ENCODE measurements at places on chromosomes 12 and 14.

- DNase-seq = no peak
These were observed 192.4 kb upstream of the GZMB start for GRCh38 chr14:24826390-24826789.

GRCh38 chr14:67045440-67045839, 143.8 kb upstream of the GARIN2 start:
- DNase-seq = no peak

DNA sequence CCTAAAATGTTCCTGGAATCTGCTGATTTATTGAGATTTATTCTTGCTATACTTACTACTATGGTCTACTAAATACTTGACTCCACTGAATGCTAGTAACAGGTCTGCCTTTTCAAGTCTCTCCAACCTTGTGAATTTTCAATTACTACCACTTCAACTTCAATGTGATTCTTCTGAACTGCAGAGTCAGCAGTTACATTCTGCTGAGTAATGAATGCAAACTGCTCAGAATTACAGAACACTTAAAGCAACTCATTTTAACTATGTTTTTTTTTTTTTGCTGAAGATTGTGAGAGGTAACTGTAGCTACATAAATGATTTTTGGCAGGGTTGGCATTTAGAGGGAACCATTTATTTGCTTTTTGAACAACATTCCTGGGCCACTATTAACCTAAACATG, 41.8 kb downstream of the ARF6 start:
- DNase-seq = no peak

GRCh38 chr12:2443776-2444175, 351.0 kb upstream of the FKBP4 start:
- DNase-seq = no peak

DNA sequence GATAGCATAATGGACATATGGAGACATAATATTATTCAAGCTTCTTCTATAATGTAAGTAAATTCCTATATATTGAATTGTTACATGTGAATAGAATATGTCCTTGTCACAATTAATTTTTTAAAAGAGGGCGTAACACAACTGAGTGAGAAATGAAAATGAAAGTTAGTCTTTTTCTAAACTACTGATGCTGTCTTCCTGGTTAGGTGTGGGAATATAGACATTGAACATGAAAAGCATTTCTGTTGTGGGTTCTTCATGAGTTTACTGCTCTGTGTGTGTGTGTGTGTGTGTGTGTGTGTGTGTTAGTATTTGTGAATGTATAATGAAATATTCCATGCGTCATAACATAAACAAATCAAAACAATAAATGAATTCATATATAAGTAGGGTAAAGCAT, 40.5 kb upstream of the RTL1 start:
- DNase-seq = no peak

GRCh38 chr12:77995436-77996167, 164.9 kb downstream of the NAV3 start:
- DNase-seq = peak; percentile 83

DNA sequence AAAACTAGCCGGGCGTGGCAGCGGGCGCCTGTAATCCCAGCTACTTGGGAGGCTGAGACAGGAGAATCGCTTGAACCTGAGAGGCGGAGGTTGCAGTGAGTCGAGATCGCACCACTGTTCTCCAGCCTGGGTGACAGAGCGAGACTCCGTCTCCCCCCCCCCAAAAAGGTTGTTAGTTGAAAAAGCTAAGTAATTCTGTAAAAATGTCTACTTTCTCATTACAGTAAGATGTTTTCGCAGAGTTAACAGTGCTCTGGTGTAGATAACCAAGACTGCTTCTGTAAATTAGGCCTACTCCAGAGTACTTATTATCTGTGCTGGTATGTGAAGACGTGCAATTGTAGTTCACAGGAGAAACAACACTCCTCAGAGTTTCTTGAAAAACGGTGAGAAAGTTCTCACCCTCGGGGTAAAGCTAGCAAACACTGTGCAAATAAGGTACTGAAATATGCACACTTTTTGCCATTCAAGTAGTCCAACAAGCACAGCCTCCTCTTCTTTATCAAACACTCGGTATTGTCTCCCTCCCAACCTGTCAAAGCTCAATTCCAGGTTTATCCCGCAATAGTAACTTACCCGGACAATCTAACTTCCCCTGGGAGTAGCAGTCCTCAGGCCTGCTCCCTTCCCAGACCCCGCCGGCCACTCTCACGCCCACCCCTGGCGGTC, 974 bp downstream of the BTBD7 start:
- DNase-seq = no peak

DNA sequence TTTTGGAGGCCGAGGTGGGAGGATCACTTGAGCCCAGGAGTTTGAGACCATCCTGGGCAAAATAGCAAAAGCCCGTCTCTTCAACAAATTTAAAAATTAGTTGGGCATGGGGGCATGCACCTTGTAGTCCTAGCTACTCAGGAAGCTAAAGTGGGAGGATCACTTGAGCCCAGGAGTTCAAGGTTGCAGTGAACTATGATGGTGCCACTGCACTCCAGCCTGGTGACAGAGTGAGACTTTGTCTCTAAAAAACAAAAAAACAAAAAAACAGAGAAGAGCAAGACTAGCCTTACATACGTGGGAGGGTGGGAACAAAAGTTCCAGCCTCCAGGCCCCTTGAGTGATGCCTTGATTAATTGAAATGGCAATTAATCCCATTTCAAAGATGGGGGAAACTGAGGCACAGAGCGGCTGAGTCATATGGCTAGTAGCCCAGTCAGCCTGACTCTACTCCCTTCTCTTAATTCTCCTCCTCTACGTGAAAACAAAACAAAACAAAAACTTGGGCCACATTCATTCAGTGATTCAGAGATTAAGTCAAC, 3.3 kb upstream of the FAM222A start:
- DNase-seq = no peak

DNA sequence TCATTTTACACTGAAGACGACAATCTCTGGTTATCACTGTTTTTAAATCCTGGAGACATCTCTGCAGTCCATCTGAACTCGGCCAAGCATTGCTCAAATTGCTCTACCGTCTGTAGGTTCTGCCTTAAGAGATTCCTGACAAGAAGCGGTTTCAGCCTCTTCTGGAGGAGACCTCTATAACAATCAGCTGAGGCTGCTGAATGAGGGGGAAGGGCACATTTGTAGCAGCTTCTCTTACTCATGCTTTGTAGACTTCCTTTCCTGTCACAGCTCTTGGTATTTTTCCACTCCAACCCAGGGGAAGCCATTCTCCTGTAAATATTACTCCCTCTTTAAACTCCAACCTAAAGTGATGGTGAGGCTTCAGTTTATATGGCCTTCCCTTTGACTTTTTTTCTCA, 3.0 kb downstream of the ARG2 start:
- peak; percentile 81 for DNase-seq

Measured in HFFc6 (cell line).